ENCODE measurements at places on chromosomes 16 and 17.

GRCh38 chr16:9957433-9957832 is 224.8 kb downstream of the GRIN2A start:
- DNase-seq, result no peak

DNA sequence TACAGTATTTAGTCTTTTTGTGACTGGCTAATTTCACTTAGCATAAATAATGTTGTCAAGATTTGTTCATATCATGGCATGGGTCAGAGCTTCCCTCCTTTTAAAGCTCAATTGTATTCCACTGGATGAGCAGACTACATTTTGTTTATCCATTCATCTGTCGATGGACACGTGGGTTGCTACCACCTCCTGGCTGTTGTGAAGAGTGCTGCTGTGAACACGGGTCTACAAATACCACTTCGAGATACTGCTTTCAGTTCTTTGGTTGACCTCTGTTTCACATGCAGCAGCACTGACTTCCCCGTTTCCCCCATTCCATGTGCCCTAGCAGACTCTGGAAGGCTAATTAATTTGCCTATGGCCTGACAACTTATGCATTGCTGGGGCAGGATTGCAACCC is 285.4 kb downstream of the SHISA9 start:
- DNase-seq, result no peak

DNA sequence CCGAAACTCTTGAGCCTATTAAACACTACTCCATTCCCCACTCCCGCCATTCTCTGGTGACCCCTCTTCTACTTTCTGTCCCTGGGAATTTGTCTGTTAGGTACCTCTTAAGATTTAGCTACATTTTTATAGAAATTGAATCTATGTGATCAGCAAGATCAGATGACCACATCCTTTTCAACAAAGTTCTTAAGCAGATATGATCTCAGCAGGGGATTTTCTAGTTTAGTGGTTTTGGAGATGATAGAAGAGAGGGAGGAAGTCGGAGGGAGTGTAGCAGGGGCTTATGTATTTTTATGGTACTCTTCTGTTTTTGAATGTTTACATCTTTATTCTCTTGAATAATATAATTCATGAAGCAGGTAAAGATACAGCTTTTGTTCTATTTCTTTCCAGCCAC is 40.8 kb downstream of the RPA1 start:
- no peak for DNase-seq

DNA sequence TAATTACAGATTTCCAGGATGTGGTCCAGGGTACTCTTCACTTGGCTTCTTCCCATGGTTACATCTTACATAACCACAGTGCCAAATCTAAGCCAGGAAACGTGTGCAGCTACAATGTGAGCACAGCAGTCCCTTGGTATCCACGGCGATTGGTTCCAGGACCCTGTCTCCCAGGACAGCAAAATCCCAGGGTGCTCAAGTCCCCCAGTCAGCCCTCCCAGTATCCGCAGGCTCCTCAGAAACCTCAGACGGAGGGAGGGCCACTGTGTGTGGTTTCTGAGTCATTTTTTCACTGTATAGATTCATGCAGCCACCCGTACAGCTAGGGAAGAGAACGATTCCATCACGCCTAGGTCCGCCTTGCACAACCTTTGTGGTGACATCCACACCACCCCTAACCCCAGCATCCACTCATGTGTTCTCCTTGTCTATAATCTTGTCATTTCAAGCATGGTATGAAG is 11.1 kb upstream of the ATP2C2 start:
- no peak for DNase-seq

GRCh38 chr17:44795421-44795820 is 34.7 kb downstream of the GJC1 start:
- no peak for DNase-seq

All from left hindlimb (tissue), 1 donor.